Tibial nerve (tissue), 4 donors: ENCODE measurements at places on chromosomes 12 and 14. TPM values are rescaled to one million over a fixed set of nuclear protein-coding genes. Genes with fewer than 3 reads are reported as not detected.

- DNase-seq, result no peak
- no peaks in the 10 kb centered on the region for H3K36me3 ChIP-seq
- no peak overlapping the region for H3K4me3 ChIP-seq
These were observed 4.4 kb downstream of the CLEC12A start for GRCh38 chr12:9975614-9976013.

- H3K27me3 ChIP-seq, result no peaks in the 10 kb centered on the region
- H3K4me1 ChIP-seq, result no peaks in the 10 kb centered on the region
- H3K4me3 ChIP-seq, result no peak overlapping the region
- no peak for DNase-seq
- no peaks in the 10 kb centered on the region for H3K36me3 ChIP-seq
These were observed 28.9 kb downstream of the PNN start for GRCh38 chr14:39203659-39204606.

Gene NOVA1
- total RNA-seq, result 59.7 TPM

Gene TMEM52B
- not detected for total RNA-seq

Gene KRT83
- not detected for total RNA-seq

DNA sequence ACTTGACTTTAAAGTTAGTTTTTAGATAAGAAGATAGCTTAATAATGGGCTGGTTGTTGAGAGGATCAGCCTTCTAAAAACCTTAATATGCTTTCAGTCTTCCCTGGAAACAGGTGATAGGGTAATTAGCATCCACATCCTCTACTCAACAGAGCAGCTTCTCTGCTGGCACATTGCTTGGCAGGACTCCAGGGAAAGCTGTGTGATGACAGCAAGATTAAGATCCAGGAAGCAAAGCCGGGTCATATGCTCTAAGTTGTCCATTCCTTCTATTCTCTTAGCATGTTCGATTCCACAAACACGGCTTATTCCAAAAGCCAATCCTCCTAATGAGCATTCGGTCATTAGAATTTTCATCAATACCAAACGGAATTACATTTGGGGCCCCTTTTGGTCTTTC is 87.0 kb downstream of the HMGA2 start:
- DNase-seq, result peak; percentile 41
- H3K27me3 ChIP-seq, result no peaks in the 10 kb centered on the region
- no peaks in the 10 kb centered on the region for H3K4me1 ChIP-seq
- H3K4me3 ChIP-seq, result no peak overlapping the region
- H3K36me3 ChIP-seq, result no peaks in the 10 kb centered on the region

- no peak for DNase-seq
- H3K36me3 ChIP-seq, result no peaks in the 10 kb centered on the region
- no peaks in the 10 kb centered on the region for H3K4me1 ChIP-seq
- no peaks in the 10 kb centered on the region for H3K27me3 ChIP-seq
These were observed 474.6 kb downstream of the PRKD1 start for GRCh38 chr14:29453045-29453444.

Gene ANKS1B
- 14.0 TPM for total RNA-seq

Gene TBX5
- not detected for total RNA-seq

GRCh38 chr14:99394602-99395156 is 86.0 kb downstream of the SETD3 start:
- H3K36me3 ChIP-seq, result peaks cover 62% of the 10 kb centered on the region
- no peak overlapping the region for H3K4me3 ChIP-seq
- no peaks in the 10 kb centered on the region for H3K4me1 ChIP-seq
- H3K27ac ChIP-seq, result no peak overlapping the region

Gene TMEM179
- 0.78 TPM for total RNA-seq

- H3K36me3 ChIP-seq, result no peaks in the 10 kb centered on the region
- H3K4me1 ChIP-seq, result no peaks in the 10 kb centered on the region
- no peaks in the 10 kb centered on the region for H3K27me3 ChIP-seq
- H3K27ac ChIP-seq, result no peak overlapping the region
- H3K4me3 ChIP-seq, result no peak overlapping the region
These were observed 114.6 kb upstream of the PLXNC1 start for GRCh38 chr12:94033784-94034183.

DNA sequence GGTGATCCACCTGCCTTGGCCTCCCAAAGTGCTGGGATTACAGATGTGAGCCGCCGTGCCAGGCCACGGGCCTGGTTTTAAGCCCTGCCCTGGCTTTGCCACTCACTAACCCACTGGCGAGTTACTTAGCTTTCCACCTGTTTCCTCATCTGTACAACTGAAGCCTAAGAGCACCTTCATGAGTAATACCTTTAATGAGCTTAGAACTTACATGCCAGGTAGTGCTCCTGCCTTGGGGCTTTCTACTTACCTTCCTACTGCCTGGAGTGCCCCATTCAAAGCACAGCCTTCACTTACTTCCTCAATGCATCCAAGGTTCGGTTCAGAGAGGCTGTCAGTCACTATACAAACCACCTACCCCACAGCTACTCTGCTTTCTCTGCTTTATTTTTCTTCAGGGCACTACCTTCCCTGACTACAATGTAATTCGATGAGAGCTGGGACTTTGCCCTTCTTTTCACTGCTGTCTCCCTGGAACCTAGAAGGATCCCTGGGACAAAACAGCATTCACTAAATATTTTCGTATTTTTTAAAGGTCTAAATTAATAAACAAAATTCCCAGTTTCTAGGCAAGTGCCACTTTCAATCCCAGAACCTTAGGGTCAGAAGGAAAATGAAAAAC is 13.8 kb downstream of the ZCCHC8 start:
- no peak overlapping the region for H3K27ac ChIP-seq
- no peak for DNase-seq
- H3K4me3 ChIP-seq, result no peak overlapping the region
- H3K27me3 ChIP-seq, result no peaks in the 10 kb centered on the region

GRCh38 chr12:27982951-27983350 is 10.4 kb upstream of the PTHLH start:
- H3K27ac ChIP-seq, result no peak overlapping the region
- H3K36me3 ChIP-seq, result no peaks in the 10 kb centered on the region
- no peaks in the 10 kb centered on the region for H3K4me1 ChIP-seq
- no peak overlapping the region for H3K4me3 ChIP-seq

- no peaks in the 10 kb centered on the region for H3K27me3 ChIP-seq
- no peak overlapping the region for H3K4me3 ChIP-seq
- no peak for DNase-seq
- no peak overlapping the region for H3K27ac ChIP-seq
These were observed 50.6 kb upstream of the ETV6 start for GRCh38 chr12:11598900-11599299.

Gene FOXA1
- not detected for total RNA-seq

GRCh38 chr12:54005531-54005852 is 3.3 kb upstream of the HOXC8 start:
- no peaks in the 10 kb centered on the region for H3K36me3 ChIP-seq
- peak overlapping the region; percentile 86 for H3K27ac ChIP-seq
- peak overlapping the region; percentile 49 for H3K4me3 ChIP-seq

- no peaks in the 10 kb centered on the region for H3K27me3 ChIP-seq
- no peak overlapping the region for H3K27ac ChIP-seq
- peak overlapping the region; percentile 50 for H3K4me3 ChIP-seq
- peaks cover 33% of the 10 kb centered on the region for H3K4me1 ChIP-seq
These were observed 1.4 kb downstream of the AKT1 start for GRCh38 chr14:104794099-104794498.

- H3K4me1 ChIP-seq, result no peaks in the 10 kb centered on the region
- DNase-seq, result no peak
- no peaks in the 10 kb centered on the region for H3K36me3 ChIP-seq
- no peak overlapping the region for H3K4me3 ChIP-seq
These were observed 96.7 kb upstream of the NOVA1 start for GRCh38 chr14:26694521-26694920.

GRCh38 chr12:91964501-91964900 is 181.1 kb downstream of the BTG1 start:
- no peaks in the 10 kb centered on the region for H3K27me3 ChIP-seq
- H3K27ac ChIP-seq, result no peak overlapping the region
- H3K4me3 ChIP-seq, result no peak overlapping the region
- no peaks in the 10 kb centered on the region for H3K4me1 ChIP-seq
- no peak for DNase-seq

DNA sequence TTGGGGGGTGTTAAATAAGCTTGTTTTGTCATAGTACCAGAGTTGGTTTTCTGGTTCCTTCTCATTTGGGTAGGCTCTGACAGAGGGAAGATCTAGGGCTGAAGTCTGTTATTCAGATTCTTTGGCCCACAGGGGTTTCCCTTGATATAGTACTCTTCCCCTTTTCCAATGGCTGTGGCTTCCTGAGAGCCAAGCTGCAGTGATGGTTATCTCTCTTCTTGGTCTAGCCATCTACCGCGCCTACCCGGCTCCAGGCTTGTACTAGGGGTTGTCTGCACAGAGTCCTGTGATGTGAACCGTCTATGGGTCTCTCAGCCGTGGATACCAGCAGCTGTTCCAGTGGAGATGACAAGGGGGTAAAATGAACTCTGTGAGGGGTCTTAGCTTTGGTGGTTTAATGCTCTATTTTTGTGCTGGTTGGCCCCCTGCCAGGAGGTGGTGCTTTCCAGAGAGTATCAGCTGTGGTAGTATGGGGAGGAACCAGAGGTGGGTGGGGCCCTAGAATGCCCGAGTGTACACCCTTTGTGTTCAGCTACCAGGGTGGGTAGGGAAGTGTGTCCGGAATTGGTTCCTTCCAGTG is 209.7 kb downstream of the GPHN start:
- no peaks in the 10 kb centered on the region for H3K4me1 ChIP-seq
- no peak for DNase-seq
- no peaks in the 10 kb centered on the region for H3K36me3 ChIP-seq
- H3K27ac ChIP-seq, result no peak overlapping the region
- no peaks in the 10 kb centered on the region for H3K27me3 ChIP-seq

DNA sequence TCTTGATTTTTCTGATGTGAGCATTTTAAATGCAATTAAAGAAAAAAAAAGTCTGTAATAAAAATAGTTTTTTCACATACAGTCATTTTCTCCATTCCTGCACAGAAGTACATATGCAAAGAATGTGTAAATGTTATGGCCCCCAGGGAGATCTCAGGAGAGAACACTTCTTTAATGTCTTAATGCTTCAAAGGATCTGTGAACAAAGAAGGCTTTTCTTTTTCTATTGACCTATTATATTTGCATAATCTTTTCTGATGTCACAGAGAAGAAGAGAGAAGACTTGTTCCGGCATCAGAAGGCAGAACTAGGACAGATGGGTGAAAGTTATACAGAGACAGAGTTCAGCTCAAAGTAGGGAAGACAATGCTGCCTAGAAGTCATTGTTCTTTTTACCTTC is 413.5 kb upstream of the STXBP6 start:
- DNase-seq, result no peak
- no peaks in the 10 kb centered on the region for H3K4me1 ChIP-seq
- no peak overlapping the region for H3K4me3 ChIP-seq
- H3K27ac ChIP-seq, result no peak overlapping the region
- H3K36me3 ChIP-seq, result no peaks in the 10 kb centered on the region

Gene REP15
- total RNA-seq, result not detected

- H3K27me3 ChIP-seq, result no peaks in the 10 kb centered on the region
- H3K36me3 ChIP-seq, result no peaks in the 10 kb centered on the region
- no peak overlapping the region for H3K27ac ChIP-seq
These were observed 26.8 kb upstream of the CLEC2D start for GRCh38 chr12:9642606-9643265.

DNA sequence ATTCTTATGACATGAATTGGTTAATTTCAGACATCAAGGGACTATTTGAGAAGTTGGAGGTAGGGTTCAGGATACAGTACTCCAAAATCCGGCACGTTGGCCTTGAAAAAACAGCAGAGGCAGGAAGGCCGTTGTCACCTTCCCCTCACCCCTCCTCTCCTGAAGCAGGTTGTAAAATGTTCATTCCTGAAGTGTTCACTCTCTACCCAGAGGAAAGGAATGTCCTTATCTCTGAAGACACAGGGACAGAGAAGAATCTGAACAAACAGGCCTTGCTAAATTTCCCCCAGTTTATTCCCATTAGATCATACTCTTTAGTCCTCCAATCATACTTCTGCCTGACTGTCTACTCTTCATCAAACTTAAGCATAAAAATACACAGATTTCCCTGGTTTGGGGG is 313.6 kb downstream of the ZFP36L1 start:
- H3K27me3 ChIP-seq, result no peaks in the 10 kb centered on the region
- H3K4me1 ChIP-seq, result peaks cover 8% of the 10 kb centered on the region
- no peak for DNase-seq
- H3K4me3 ChIP-seq, result no peak overlapping the region
- no peak overlapping the region for H3K27ac ChIP-seq

GRCh38 chr14:100857233-100857922 is 31.5 kb downstream of the MEG3 start:
- no peak overlapping the region for H3K27ac ChIP-seq
- no peaks in the 10 kb centered on the region for H3K4me1 ChIP-seq
- DNase-seq, result no peak
- no peaks in the 10 kb centered on the region for H3K36me3 ChIP-seq
- H3K27me3 ChIP-seq, result no peaks in the 10 kb centered on the region

DNA sequence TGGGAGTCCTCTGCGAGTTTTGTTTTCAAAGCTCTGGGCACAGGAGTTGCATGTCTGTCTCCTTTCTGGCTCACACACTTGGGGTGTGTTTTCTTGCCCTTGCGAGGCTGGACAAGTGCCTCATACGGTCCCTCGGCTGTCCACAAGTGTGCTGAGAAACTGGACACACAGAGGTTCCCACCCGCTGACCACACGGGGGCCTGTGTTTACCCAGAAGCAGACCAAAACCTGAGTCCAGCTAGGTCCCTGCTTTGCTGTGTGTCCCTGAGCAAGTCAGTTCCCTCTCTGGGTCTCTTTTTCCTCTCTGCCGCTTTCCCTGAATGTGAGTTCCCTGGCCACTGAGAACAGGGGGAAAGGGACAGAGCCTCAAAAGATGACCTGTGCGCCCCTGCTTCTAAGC is 678 bp upstream of the OAS2 start:
- DNase-seq, result no peak
- H3K27me3 ChIP-seq, result no peaks in the 10 kb centered on the region
- peaks cover 30% of the 10 kb centered on the region for H3K4me1 ChIP-seq
- H3K27ac ChIP-seq, result no peak overlapping the region
- no peak overlapping the region for H3K4me3 ChIP-seq
- no peaks in the 10 kb centered on the region for H3K36me3 ChIP-seq

DNA sequence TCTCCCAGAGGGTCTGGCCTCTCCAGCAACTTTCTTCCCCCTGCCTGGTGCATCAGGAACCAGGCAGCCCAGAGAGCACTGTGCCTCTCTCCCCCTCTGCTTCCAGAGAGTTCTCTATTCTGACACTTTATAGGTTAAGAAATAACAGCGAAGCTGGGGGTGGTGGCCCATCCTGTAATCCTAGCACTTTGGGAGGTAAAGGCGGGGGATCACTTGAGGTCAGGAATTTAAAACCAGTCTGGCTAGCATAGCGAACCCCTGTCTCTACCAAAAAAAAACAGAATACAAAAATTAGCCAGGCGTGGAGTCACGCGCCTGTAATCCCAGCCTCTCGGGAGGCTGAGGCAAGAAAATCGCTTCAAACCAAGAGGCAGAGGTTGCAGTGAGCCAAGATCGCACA is 58.3 kb downstream of the ESRRB start:
- DNase-seq, result no peak
- no peaks in the 10 kb centered on the region for H3K27me3 ChIP-seq
- no peaks in the 10 kb centered on the region for H3K36me3 ChIP-seq
- no peak overlapping the region for H3K4me3 ChIP-seq
- H3K4me1 ChIP-seq, result no peaks in the 10 kb centered on the region

DNA sequence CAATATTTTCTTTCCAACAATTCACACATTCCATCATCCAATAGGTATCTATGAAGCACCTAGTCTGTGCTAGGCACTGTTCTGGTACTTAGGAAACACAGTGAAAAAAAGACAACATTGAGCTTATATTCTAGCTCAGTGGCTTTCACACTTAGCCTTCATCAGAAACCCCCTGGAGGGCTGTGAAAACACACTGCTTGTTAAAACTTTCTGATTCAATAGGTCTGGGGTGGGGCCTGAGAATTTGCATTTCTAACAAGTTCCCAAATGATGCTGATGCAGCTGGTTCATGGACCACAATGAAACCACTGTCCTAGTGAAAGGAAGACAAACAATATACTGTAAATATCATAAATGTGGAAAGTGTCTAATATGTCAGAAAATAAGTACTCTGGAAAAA is 5.9 kb downstream of the VTI1B start:
- no peak for DNase-seq
- no peaks in the 10 kb centered on the region for H3K27me3 ChIP-seq
- H3K36me3 ChIP-seq, result no peaks in the 10 kb centered on the region
- H3K4me3 ChIP-seq, result no peak overlapping the region
- no peak overlapping the region for H3K27ac ChIP-seq

Gene TRHDE
- total RNA-seq, result 4.6 TPM
